ENCODE measurements at places on chromosomes 3 and 15. TPM values are rescaled to one million over a fixed set of nuclear protein-coding genes. Genes with fewer than 3 reads are reported as not detected.

GRCh38 chr3:156655819-156656550, 18.4 kb upstream of the TIPARP start:
- no peak overlapping the region for H3K4me3 ChIP-seq
- no peaks in the 10 kb centered on the region for H3K36me3 ChIP-seq
- DNase-seq = no peak
- no peaks in the 10 kb centered on the region for H3K4me1 ChIP-seq
- H3K27me3 ChIP-seq = no peaks in the 10 kb centered on the region

DNA sequence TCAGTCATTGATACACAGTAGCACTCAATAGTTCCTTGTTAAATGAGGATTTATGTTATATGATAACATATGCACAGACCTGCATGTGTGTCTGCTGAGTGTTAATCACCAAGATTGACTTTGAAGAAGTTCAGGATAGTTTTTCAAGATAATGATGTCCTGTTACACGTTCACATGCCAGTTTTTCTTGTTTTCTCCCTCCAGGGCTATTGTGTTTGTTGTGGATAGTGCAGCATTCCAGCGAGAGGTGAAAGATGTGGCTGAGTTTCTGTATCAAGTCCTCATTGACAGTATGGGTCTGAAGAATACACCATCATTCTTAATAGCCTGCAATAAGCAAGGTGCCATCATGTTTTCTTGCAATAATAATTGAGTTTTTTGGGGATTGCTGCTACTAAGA, 9.8 kb downstream of the SRPRB start:
- no peak overlapping the region for H3K27ac ChIP-seq
- DNase-seq = no peak
- H3K4me1 ChIP-seq = no peaks in the 10 kb centered on the region
- H3K27me3 ChIP-seq = no peaks in the 10 kb centered on the region
- H3K4me3 ChIP-seq = no peak overlapping the region

DNA sequence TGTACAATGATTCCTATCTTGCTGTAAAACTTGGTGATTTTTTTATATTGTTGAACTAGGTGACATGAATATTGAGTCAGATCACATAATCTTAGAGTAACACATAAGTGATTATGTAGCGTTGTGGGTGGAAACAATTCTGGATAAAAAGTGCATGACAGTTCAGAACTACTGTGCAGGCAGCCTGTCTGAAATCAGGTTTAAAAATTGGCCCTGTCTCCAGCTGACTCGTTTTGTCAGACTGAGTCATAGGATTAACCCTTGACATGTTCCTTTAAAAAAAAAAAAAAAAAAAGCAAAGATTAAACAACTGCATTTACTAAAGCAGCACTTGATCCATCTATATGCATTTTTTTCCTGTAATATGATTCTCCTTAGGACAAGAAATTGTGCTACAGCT, 160.0 kb upstream of the CGNL1 start:
- H3K27me3 ChIP-seq = no peaks in the 10 kb centered on the region
- H3K27ac ChIP-seq = no peak overlapping the region
- peaks cover 2% of the 10 kb centered on the region for H3K4me1 ChIP-seq
- DNase-seq = no peak
- H3K36me3 ChIP-seq = no peaks in the 10 kb centered on the region
- H3K4me3 ChIP-seq = no peak overlapping the region

The RARB gene
- total RNA-seq = 0.22 TPM

GRCh38 chr3:188664795-188665194, 507.0 kb upstream of the TPRG1 start:
- no peak overlapping the region for H3K27ac ChIP-seq
- H3K36me3 ChIP-seq = no peaks in the 10 kb centered on the region
- no peak for DNase-seq
- H3K27me3 ChIP-seq = no peaks in the 10 kb centered on the region
